Foreskin melanocyte (primary cell): ENCODE measurements at places on chromosomes 7 and 10.

- no peak for DNase-seq
Observed at GRCh38 chr7:82631998-82632397, 188.4 kb upstream of the CACNA2D1 start.

DNA sequence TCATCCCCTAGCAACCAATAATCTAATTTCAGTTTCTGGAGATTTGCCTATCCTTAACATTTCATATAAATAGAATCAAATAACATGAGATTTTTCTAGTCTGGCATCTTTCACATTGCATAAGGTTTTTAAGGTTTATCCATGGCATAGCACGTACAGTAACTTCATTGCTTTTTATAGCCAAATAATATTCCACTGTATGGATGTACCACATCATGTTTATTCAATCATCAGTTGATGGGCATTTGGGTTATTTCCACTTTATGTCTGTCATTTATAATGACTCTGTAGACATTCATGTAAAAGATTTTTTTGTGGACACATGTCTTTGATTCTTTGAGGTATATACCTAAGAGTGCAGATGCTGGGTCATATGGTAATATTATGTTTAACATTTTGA is 1052.6 kb downstream of the DNAJB9 start:
- DNase-seq = no peak

DNA sequence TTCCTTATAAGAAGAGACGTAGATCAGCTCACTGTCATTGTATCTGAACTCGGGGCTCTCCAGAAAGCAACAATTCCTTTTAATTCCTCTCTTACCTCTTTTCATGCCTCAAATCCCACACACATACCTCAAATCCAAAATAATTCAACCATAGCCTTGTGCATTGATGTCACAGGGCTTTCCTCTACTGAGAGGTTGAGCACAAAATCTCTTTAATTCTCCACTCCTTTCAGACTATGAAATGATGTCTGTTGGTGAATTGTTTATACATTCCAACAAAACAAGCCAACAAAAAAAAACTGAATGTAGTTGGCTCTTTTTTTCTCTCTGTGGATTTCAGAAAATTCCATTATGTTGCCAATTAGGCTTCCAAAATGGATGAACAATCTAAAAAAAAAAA is 53.2 kb downstream of the BPGM start:
- no peak for DNase-seq

GRCh38 chr7:158676906-158677305 is 27.7 kb downstream of the NCAPG2 start:
- DNase-seq = no peak

- DNase-seq = no peak
Observed at GRCh38 chr10:84204610-84205009, 10.3 kb downstream of the CDHR1 start.

DNA sequence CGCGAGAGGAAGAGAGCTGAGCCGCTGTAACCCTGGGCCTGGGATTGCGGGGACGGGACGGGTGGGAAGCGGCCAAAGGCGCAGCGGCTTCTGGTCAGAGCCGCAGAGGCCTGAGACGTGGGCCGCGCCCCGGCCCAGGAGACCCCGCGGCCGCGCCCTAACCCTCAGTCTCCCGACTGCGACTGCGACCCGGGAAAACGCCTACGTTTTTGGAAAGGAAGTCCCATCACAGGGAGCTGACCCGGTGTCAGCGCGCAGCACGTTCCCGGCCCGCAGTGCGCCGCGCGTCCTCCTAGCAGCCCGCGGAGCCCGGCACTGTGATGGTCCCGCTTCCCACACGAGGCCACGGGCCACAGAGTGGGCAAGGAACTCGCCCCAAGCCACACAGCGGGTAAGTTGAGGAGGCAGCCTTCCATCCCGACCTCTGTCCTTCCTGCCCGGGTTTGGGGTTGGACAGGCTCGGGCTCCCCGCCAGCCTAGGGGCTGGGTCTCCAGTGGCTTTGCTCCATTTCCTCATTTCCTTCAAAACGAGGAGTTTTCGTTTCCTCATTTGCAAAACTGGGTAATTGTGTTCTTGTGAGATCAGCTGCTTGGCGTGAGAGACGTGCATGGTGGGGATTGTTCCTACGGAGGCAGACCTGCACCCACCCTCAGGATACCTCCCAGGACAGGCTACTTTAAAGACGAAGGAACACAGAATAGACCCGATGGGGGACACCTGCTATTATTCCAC is 1.2 kb downstream of the GPNMB start:
- DNase-seq = no peak

- peak; percentile 37 for DNase-seq
Observed at GRCh38 chr10:116796910-116797513, 52.3 kb upstream of the ENO4 start.

DNA sequence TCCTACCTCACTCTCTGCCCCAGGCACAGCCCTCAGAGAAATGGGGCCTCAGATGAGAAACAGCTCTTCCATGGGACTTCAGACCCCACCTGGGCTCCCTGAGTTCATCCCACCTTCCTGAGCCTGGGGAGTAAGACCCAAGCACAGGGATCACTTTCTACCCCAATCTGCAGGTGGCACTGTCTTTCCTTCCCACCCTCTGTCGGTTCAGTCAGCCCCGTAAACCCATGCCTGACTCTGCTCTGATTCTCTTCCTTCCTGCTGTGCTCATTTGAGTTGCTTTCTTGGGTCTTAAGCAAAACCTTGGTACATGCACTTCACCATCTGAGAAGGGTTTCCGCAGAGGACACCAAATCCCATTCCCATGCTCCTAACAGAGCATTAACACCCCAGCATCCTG is 306.4 kb upstream of the CDC14C start:
- no peak for DNase-seq

DNA sequence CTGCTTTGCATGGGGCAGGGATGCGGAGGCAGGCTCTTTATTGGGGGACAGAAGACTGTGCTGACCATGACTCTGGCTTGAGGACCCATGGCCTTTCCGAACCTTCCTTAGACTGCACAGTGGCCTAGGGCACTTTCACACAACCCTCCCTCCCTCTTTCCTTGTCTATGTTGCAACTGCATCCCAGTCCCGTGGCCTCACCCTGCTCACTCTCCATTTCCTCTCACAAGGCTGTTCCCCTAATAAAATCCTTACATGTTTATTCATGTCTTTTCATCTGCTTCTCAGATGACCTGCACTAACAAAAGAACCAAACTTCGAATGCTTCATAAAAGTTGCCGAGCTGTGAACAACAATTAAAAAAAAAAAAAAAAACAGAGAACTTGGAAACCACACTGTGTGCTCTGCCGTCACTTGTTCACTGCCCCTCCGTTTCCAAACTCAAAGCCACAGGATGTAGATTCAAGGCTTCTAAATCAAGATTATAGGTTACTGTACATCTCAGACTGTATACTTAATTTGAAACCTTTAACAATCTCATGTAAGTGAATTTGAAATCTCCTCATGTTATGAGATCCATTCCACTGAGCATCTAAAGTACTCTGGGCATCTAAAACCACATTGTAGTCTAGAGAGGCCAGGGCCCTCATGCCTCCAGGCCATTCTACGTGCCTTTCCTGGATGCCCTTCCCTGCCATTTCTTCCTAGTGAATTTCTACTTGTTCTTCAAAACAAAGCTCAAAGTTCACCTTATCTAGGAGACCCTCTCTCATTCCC is 265.9 kb downstream of the SNX13 start:
- DNase-seq = peak; percentile 86

- no peak for DNase-seq
Observed at GRCh38 chr10:96660297-96660696, 60.0 kb downstream of the PIK3AP1 start.

- DNase-seq = no peak
Observed at GRCh38 chr7:53917637-53918036, 624.5 kb upstream of the VSTM2A start.

DNA sequence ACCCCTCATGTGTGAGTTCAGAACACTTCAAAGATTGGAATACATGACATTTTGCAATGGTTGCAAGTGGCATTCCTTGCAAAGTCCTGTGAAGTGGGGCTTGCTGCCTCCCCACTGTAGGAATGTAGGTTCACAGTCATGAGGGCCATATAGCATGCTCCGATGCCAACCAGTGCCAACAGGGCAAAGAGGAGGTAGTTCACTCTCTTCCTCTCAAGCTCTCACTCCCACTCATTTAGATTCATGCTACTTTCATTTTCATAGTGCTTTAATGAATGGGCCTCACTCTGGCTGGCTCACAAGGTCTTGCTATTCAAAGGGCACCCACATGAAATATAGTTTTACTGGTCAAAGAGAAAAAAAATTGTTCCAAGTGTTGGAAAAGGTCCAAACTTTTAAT is 169.9 kb upstream of the AOAH start:
- DNase-seq = peak; percentile 64

GRCh38 chr10:80144696-80145131 is 12.2 kb downstream of the PLAC9 start:
- DNase-seq = no peak

GRCh38 chr7:136555933-136556332 is 312.5 kb upstream of the CHRM2 start:
- DNase-seq = no peak

DNA sequence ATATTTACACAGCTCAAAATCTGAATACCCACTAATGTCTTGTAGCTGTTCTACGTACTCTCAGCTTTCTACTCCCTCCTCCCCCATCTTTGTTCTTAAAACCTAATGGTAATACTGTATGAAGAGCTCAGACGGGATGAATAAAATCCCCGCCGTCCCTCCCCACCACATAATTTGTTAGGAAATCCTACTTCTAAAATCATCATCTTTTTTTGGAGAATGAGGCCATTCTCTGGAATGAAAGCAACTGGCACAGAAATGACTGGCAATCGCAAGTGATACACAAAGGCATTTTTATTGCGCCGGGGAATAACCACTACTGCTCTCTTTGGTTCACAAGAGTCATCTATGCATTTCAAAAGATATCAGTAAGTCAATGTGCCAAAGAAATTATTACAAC is 27.3 kb downstream of the SLC35B4 start:
- DNase-seq = no peak

DNA sequence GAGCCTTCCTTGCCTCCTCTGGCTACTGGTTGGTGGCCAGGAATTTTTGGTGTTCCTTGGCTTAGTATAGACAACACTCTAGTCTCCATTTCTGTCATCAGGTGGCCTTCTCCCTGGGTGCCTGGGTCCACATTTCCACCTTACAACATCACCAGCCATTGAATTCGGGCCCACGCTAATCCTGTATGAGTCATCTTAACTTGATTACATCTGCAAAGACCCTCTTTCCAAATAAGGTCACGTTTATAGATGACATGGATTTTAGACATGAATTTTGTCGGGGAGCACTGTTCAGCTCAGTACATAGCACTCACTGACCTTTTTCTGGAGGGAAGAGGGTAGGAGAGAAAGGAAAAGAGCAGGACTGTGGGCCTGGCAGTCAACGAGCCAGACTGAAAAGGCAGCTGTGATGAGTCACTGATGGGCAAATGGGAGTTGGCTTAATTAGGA is 39.4 kb downstream of the MMRN2 start:
- no peak for DNase-seq

DNA sequence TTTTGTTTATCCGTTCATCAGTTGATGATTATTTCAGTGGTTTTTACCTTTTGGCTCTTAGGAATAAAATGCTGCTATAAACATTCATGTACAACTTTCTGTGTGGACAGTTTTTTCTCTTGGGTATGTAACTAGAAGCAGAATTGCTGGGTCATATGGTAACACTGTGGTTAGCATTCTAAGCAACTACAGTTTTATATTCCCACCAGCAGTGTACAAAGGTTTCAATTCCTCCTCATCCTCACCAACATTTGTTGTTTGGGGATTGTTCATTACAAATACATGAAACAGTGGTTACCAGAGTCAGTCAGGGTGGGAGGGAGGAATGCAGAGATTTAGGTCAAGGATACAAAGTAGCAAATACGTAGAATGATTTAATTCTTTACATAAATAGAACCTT is 97.0 kb downstream of the NPSR1 start:
- no peak for DNase-seq

DNA sequence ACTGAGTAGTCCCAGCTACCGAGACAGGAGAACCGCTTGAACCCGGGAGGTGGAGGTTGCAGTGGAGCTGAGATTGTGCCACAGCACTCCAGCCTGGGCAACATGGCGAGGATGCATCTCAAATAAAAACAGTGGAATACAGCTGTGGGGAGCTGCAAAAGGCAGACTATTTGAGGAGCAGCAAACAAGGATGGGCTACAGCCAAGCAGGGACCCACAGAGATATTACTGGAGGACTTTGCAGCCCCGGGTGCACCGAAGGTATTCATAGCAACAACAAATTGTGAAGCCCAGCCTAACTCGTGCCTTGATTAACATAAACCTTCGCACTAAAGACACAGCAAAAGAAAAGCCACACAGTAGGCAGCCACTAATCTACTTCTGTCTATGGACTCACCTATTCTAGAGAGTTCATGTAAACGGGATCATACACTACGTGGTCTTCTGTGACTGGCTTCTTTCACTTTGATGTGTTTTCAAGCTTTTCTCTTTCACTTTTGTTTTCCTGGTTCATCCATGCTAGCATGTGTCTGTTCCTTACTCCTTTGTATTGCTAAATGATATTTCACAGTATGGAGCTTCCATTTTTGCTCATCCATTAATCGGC is 34.0 kb downstream of the PODXL start:
- no peak for DNase-seq

- no peak for DNase-seq
Observed at GRCh38 chr10:87733081-87733480, 73.4 kb downstream of the PAPSS2 start.

GRCh38 chr7:142795339-142795863 is 24.6 kb downstream of the PRSS2 start:
- no peak for DNase-seq

DNA sequence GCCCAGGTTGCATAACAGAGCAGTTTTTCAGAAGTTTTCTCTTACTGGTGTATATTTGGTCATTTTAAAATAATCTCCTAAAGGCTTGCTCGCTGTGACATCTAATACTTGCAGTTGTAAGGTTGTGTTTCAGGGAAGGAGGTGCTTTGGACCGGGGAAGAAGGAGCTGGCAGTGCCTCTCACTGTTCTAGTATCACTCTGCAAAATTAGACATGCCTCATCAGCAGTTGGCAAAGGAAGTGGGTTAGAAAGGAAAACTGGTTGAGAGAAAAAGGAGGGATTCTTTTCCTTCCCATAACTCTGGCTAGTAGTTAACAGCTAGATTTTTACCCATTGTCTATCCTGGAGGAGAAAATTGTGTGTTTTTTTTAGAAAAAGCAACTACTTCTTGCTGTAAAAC is 34.8 kb downstream of the CUL1 start:
- peak; percentile 42 for DNase-seq

DNA sequence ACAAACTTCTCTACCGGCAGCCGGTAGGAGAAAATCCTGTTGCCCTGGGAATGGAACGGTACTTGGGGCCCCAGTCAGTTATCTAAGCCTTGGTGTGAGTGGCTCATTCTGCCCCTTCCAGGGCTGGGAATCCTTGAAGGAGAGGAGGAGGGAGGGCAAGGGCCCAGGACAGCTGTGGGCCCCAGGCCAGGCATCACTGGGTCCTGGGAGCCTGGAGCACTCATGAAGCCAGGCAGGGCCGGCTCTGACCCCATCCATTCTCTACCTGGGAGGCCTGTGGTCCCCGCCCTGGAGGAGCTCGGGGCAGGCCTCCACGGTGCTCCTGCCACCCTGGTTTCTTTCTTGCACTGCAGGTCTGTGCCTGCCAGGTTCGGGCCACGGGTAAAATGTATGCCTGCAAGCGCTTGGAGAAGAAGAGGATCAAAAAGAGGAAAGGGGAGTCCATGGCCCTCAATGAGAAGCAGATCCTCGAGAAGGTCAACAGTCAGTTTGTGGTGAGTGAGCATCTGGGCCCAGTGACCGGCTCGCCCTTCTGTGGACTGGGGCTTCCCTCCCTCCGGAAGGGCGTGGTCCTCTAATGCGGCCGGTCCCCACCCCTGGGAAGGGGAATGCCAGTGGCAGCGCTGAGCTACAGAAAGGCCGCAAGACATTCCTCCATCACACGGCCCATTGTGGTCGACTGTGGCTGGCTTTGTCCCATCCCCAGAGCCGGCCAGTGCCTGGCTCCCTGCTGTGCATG is 111.3 kb downstream of the RGS10 start:
- DNase-seq = no peak
